Activated CD8-positive, alpha-beta memory T cell treated with anti-CD3 and anti-CD28 coated beads for 1 hour (primary cell): ENCODE measurements at places on chromosomes 7 and 10.

DNA sequence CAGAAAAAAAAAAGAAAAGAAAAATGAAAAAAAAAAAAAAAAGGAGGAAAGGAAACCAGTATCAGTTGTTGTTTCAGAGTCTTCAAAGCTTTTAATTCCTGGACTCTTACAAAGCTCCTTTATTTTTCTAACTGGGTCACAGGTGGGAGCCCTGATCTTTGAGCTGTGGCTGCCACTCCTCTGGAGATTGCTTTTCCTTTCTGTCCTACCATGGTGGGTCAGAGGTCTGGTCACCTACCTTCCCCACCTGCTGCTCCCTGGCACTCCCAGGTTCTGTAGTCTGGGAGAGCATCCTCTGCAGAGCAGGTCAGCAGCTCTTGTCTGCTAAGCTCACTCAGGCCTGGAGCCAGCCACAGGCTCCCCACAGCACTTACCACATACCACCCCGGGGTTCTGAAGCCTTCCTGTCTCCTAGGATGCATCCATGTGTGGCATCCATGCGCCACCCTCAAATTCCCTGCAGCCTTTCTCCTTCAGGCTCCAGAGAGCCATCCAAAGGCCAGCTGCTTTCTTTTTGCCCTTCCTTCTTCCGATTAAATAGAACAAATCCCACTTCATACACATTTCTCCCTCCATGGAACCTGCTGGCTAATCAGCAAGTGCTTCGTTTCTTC lies 73.2 kb upstream of the TPK1 start:
- DNase-seq = no peak

GRCh38 chr10:97188261-97188711 lies 2.5 kb upstream of the SLIT1 start:
- no peak for DNase-seq

GRCh38 chr10:133162178-133162909 lies 2.3 kb downstream of the KNDC1 start:
- DNase-seq = no peak

GRCh38 chr10:54837479-54837878 lies 36.4 kb upstream of the PCDH15 start:
- no peak for DNase-seq

DNA sequence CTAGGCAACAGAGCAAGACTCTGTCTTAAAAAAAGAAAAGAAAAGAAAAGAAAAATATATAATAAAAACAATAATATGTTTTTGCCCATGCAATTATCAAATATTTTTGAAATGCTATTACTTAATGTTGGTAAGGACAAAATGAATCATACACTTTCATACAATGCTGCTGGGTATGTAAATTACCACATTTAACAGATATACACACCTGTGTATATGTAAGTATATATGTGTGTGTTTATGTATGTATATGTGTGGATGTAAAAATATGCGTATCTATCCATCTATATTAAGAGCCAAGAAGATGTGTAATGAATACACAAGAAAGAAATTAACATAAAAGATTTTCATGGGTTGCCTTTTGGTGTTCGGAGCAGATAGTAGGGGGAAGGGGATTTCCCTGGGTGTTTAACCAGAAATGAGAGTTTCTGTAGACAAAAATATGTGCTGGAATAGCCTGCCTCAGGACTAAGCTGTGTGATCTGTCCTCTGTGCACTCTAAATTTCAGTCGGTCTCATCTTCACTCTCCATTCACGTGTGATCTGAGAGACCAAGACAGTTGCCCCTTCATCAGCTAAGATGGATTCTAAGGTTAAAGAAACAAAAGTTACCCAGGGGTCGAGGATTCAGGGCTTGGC lies 61.2 kb downstream of the PRKCQ start:
- DNase-seq = no peak

- DNase-seq = no peak
These were observed 63.3 kb downstream of the CTTNBP2 start for GRCh38 chr7:117809958-117810357.

- DNase-seq = no peak
These were observed 185.3 kb downstream of the RPS24 start for GRCh38 chr10:78218798-78219490.

DNA sequence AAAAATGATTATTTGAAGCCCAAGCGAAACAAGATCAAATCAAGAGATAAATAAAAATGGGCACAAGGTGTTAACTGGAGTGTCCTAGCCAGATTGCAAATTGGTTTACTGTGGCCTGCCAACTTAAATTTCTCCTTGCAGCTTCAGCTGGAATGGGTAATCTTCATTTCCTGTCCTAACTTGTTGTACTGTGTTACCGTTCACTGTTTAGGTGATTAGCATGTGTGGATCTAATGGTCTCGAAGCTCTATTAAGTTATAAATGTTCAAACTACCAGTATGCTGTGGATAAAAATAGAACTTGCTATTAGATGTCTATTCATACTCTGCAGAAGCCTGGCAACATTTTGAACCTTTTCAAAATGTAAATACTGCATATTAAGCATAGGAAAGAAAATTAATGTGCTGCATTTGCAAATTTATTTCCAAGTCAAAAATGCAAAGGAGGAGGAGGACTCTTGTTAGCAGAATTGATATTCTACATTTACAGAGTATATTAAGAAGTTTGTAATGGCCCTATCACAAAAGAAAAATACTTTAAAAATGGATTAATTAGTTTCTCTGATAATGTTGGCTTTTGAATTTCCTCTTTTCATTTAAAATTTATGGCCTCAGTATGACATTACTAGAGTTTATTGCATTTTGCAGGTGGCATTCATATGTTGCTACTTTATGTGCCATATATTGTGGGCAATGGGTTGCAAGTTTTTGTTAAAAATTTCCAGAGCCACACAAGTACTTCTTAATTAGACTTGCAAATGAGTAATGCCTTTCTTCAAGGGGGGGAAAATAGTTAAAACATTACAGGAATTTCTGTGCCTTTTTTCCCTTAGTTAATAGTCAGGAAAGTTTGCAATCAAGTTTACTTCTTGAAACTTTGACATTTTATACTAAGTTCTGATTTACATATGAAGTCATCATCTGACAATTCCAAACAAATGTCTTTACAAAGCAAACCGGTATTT lies 92.1 kb downstream of the CABCOCO1 start:
- DNase-seq = no peak

DNA sequence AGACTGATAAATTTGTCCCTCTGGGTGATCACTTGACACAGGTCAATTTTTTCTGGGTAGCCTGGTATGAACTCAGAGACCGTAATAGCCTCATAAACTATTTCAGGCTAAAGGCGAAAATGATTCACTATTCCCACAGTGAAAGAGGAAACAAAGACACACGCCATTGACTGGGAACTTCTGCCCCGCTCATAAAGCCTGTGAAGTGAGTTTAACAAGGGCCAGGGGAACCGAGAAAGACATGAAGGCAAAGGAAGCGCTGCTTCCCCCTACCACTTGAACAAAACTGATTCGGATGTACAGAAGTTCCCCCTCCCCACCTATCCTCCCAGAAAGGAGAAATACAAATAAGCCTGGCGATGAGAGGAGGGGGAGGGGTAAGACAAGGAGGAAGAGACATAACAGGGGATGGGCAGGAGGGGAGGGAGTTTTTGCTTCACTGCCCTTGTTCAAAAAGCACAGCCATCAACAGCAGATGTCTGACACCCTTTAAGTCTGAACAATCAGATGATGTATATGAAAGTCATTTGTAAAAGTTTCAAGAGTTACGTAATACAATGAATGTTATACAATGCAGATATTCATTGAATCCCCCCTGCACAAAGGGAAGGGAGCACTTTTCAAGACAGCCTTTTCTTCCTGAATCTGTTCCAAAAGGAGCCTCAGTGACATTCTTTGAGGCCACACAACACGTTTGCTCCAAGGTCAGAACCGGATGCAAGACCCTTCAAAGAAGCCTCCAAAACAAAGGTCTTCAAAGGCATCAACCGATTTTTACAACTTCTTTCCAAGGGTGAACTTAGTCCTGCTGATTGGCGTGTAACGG lies 734 bp downstream of the ABCB4 start:
- no peak for DNase-seq

GRCh38 chr10:22816298-22816653 lies 101.9 kb upstream of the PIP4K2A start:
- DNase-seq = no peak

DNA sequence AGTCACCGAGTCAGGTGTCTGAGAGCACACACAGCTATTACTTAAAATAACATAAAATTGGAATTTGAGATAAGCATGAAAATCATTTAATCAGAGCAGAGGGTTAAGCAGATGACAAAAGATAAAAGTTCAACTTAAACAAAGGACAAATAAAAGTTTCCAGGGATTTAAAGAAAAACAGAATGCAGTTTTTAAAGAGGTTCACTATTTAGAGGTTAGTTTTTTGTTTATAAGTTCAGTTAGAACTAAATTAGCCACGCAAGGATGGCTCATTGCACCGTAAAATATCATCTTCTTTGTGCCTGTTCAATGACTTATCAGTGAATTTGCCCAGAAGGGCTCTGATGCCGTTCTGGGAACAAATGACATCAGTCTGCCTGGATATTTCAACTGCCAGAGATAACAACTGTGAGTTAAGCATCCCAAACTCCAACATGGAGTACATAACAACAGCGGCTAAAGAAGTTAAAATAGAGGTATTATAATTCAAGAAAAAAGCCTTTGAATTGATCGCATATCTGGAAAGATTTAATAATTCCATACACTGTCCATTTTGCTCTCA lies 107.8 kb downstream of the ANK3 start:
- DNase-seq = no peak

- no peak for DNase-seq
These were observed 252.3 kb downstream of the GATA3 start for GRCh38 chr10:8306685-8307364.

GRCh38 chr10:61899997-61900828 lies 1.3 kb upstream of the ARID5B start:
- no peak for DNase-seq

DNA sequence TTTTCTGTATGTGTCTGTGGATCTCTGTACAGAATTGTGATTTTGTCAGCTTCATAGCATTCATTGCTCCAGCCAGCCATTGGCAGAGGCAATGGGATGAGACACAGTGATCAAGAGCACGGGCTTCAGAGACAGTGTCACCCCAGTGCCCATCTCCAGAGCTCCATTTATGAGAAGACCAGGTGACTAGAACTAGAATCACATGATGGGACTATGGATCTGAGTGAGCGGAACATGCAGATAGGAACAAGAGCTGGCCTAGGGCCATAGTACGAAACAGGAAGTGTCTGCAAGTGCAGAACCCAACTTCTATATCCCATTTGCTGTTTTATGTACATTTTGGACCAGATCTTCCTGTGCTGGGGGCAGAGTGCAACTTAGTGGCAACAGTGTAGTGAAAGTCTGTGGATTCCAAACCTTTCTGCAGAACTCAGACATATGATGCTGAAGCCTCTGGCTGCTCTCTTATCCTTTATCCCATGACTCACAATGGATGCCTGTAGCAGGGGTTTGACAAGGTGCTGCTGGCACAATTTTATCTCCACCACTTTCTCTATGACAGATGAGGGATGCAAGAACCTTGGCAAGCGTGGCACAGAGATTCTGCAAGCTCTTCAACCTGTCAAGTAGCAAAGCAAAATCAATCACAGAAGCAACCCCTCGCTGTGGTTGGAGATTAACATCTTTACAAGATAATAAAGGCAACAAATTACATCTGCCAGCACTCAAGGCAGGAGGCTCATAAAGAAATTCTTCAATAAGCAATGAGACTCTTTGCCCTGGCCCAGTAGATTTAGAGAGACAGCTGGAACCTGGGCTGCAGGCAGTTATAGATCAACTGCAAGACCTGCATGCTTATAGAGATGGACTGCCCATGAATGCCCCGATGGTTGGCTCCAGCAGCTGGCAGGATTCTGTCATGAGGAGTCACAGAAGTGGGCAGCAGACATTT lies 681.3 kb downstream of the TNS3 start:
- no peak for DNase-seq

- DNase-seq = no peak
These were observed 37.7 kb upstream of the MINDY3 start for GRCh38 chr10:15898046-15898445.

- no peak for DNase-seq
These were observed 939.8 kb downstream of the SORCS1 start for GRCh38 chr10:106224676-106225075.

DNA sequence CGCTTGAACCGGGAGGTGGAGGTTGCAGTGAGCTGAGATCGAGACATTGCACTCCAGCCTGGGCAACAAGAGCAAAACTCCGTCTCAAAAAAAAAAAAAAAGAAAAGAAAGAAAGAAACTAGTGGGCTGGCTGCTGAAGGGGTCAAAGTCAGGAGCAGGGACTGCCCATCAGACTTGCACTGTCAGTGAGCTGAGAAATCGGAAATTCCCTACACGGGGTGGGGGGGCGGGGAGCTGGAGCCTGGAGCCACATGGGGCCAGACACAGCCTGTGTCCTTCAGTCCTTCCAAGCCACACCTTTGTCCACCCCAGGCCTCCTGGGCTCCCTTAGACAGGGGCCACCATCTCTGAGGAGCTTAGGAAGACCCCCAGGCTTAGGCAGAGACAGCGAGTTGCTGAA lies 34.5 kb downstream of the SRRM3 start:
- no peak for DNase-seq

DNA sequence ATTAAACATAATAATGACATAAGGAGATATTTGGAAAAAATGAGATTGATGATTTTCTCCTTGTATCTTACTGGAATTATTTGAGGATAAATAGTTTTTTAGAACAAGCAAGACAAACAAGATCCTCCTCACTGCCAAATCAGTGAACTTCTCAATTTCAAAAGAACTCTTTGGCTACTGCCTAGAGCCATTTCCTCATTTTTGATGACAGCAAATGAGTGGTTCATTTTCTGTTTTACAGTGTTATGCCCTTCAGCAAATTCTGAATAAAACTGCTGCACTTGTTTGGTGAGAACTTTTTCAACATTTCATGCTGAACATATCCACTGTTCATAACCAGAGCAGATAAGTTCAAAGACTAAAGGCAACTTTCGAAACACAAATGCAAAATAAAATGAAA lies 42.5 kb upstream of the AHR start:
- no peak for DNase-seq
